ENCODE measurements at places on chromosomes 6 and 20.

DNA sequence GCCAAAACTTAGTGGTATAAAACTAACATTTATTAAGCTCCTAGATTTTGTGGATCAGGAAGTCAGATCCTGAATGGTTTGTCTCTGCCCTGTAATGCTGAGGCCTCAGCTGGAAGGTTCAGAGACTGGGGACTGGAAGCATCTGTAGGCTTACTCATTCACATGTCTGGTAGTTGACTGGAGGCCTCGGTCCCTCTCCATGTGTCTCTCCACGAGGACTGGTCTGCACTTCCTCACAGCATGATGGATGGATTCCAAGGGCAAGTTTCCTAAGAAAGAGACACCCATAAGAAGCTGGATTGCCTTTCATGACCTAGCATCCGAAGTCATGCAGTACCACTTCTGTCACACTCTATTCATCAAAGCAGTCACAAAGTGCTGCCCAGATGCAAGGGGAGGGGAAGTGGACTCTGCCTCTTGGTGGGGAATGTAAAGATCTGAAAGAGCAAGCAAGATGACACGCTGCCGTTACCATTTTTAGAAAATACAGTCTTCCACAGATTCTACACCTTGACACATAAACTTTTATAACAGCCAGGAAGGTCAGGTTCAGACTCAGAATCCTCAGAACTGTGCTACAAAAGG, 17.2 kb upstream of the MDGA1 start:
- no peak for DNase-seq

DNA sequence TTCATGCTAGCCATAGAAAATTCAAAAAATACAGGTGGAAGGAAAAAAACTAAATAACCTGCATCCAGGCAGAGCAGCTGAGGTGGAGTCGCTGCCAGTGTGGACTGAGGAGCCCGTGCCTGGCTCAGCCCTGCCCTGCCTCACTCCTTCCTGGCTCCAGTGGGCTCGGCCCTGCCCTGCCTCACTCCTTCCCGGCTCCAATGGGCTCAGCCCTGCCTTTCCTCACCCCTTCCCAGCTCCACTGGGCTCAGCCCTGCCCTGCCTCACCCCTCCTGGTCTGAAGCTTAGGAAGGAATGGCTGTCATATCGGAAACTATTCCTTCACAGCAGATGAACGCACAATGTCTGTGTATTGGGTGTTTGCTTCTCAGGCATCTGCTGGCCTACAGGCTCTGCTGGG, 142.1 kb downstream of the SMOC2 start:
- DNase-seq, result no peak

DNA sequence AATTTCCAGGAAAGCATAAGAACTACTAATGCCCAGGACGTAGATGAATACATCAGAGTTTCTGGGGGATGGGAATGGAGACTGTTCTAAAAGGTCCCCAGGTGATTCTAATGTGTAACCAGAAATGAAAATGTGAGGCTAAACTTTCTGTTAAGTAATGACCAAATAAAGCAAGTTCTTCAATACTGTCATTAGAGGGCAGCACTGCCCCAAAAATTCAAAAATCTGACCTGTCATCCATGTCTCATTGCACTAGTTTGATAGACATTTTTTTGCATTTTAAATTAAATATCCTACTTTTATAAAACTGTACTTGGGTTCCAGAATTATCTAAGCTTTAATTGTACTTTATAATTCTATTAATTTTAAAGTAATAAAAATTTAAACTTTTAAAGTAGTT, 94.9 kb downstream of the RFX6 start:
- DNase-seq, result peak; percentile 12

GRCh38 chr6:21383450-21384085, 210.0 kb upstream of the SOX4 start:
- DNase-seq, result no peak

GRCh38 chr6:34036357-34037069, 109.4 kb downstream of the GRM4 start:
- no peak for DNase-seq

- no peak for DNase-seq
Observed at GRCh38 chr20:4896119-4896702, 105.1 kb downstream of the SLC23A2 start.
